HEK293T (cell line): ENCODE measurements at places on chromosomes 13 and 19.

DNA sequence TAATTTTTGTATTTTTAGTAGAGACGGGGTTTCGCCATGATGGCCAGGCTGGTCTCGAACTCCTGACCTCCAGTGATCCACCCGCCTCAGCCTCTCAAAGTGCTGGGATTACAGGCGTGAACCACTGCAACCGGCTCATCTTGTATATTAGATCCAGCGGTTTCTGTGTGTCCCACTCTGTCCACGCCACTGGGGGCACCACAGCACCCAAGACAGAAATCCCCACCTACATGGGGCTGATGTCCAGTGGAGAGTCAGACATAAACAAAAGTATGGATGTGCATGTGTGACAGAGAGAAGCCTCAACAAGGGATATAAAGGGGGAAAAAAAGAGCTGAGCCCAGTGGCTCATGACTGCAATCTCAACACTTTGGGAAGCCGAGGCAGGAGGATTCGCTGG, 65.8 kb upstream of the ADGRE5 start:
- DNase-seq: no peak

DNA sequence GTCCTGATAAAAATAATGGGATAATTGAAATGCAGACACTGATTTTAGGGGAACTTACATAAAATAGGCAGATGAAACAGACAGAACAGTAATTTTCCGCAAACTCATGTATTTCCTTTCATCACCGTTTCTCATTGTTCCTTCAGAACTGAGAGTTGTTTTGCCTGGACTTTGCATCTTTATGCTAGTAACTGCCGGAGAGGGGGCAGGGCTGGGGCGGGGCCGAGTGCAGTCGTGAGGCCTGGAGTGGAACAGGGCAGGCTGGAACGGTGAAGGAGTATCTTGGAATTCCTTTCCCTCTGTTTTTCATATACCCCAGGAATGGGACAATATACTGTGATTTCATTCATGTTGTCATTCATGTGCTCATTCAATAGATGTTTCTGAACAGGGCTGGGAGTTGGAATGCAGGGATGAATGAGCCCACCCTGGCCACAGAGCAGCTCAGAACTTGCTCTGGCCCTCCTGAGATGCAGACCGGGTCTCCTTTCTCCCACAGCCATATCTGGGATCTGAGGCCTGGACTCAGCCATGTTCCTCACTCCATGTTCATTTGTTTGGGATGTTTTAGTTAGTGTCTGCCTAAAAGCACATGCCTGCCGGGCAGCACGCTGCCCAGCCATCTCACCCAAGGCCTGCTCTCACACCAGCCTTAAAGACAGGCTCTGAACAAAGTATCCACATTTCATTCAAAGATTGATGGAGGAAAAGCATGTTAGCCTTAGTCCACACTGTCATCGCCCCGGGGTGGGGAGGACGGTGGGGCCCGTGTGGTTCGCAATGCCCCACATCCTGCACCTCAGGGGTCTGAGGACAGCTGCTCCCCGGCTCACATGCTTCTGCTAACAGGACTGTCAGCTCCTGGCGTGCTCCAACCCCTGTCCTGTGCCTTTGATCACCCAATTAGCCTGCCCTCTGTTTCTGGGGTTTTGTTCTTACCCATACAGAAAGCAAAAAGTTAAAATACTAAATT, 92.9 kb downstream of the SOX1 start:
- no peak for DNase-seq

DNA sequence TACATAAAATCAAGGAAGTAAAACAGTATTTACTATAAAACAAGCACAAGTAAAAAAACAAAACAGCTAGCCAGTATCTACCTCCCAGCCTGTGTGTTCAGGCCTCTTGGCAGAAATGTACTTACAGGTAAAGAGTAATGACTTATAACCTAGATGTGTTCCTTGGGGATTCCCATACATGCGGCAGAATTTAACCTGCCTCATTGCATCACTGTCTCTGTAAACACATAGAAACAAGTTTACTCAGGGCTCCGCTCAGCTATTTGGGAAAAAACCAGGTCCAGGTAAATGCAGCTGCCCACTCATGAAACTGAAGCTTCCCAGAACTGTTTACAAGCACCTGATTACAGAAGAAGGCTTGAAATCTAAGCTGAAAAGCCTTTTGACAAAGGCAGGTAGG, 50.7 kb upstream of the SERP2 start:
- DNase-seq: no peak

DNA sequence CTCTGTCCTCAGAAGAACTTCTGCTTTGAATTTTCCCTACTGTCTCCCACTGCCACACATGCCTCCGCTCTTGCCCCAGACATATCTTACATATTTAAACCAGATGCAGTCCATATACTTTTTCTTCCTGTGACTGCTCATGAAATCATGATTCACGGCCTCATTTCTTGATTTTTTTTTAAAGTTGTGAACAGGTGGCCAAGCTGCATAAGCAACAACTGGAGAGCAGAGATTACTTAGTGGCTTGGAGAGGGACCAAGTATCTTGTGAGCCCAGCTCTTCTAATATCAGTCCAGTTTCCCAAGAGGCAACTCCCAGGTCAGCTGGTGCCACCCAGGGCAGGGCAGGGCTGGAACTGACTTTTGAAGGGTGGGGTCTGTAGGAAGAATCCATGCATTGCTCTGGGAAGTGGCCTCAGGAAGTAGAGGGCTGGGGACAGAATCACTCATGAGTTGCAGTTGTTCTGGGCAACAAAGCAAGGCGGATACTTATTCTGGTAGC, 152.4 kb downstream of the LMO7 start:
- no peak for DNase-seq

GRCh38 chr19:1063909-1064660, 2.9 kb upstream of the ARHGAP45 start:
- DNase-seq: no peak

GRCh38 chr19:38209152-38209551, 14.9 kb downstream of the DPF1 start:
- DNase-seq: no peak

- no peak for DNase-seq
These were observed 656.0 kb downstream of the GPC5 start for GRCh38 chr13:92054389-92054788.

- DNase-seq: no peak
These were observed 54.9 kb upstream of the ATP12A start for GRCh38 chr13:24625331-24625731.

GRCh38 chr13:90272356-90272755, 1075.1 kb upstream of the MIR17HG start:
- no peak for DNase-seq

DNA sequence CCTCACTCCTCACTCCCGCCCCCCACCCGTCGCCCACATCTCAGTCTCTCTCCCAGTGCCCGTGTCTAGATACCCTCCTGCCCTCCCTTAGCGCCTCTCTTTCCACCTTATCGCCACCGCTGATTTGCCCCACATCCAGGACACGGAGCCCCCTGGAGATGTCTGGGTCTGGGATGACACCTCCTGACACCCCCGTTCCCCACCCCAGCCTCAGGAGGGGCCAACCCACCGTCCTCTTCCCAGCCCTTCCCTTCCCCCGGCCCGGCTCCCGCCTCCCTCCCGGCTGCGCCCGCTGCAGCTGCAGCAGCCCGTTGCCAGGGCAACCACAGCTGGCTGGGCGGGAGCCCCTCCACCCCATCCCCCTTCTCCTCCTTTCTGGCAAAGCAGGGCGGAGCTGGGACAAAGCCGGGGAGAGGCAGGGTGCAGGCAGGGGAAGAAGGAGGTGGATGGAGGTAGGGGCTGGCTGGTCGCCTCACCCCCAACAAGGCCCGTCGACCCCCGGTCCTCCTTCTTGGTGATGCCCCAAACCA, 13.5 kb downstream of the DPF1 start:
- DNase-seq: no peak

DNA sequence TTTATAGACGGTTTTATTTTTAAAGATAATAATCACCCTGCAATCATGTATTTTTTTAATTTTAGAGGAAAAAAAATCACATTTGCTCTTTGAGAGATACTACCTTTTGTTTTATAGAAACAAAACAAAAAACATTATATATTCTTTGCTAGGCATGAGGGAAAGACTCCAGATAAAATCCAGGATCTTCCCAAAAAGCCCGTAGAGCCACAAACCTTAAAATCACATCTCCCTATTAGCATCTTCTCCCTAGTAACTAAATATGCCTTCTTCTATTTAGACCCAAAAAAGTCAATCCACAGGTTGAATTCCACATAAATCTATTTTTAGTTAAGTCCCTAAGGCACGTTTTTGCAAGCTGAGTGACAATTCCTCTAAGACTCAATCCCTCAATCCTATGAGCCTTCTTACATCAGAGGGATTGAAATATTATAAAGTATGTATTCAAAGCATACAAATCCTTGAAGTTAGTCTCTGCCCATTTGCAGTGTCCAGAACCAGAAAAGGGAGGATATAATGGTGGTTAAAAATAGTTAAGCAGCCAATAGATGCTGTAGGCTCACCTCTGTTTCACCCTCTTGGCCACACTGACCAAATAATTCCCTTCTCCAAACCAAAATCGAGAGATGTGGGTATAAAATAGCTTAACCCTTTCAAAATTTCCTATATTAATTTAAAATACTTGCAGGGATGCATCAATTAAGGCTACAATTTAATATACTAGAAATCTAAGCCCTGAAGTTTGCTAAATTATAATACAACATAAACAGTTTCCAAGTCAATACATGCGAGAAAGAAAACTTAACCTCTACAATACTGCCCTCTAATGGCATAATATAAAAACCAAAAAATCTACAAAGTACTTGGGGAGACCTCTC, 64.0 kb downstream of the SERP2 start:
- no peak for DNase-seq

GRCh38 chr13:40756042-40756441, 14.9 kb downstream of the MRPS31 start:
- no peak for DNase-seq

- DNase-seq: no peak
These were observed 99.6 kb downstream of the CCNA1 start for GRCh38 chr13:36531746-36532486.

DNA sequence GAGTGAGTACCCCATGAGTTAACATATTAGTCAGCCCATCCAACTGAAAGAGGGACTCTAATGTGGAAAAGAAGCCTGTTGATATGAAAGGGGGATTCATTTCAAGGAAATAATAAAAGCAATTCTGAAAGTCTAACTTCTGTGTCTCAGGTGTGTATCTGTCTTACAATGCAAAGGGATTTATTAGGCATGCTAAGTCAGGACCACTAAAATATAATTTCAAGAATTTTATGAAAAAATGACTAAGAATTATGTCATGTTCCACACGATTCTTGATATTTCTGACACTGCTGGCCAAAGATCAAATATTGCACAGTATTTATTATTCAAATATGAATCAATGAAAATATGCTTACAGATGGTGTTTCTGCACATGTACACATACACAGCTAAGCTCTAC, 130.8 kb downstream of the KLF12 start:
- DNase-seq: no peak

GRCh38 chr13:114049026-114049425, 75.2 kb upstream of the C13orf46 start:
- DNase-seq: no peak

DNA sequence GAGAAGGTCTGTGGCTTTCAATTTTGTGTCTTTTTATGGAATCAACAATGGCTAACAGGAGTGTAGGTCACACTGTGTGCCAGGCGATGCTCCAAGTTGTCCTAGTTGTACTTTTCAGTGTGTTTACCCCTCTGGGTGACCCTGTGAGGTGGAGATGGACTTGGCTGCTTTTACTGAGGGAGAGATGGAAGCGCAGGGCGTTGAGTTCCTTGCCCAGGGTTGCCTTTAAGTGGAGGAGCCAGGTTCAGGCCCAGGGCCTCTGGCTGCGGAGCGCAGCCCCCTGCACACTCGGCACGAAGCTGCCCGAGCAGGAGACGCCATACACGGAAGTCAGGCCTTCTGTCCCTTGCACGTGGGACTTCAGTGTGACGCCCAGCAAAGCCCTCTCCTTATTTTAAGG, 112.8 kb downstream of the RAB20 start:
- DNase-seq: no peak

DNA sequence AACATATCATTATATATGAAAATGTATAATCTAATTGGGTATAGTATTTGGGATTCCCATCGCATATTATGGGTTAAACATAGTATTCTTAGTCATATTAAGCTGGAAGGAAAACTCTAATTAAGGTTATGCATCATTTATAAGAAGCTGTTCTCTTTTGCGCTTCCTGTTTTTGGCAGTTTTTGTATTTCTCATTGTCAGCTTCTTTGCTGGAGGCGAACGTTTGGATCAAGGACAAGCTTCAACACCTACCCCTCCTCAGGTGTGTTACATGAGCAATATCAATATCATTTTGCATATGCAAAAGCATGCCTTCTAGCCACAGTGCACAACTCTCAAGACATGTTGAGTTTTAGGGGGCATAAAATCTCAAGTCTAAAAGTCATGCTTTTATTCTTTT, 439.8 kb downstream of the TDRD3 start:
- DNase-seq: no peak

DNA sequence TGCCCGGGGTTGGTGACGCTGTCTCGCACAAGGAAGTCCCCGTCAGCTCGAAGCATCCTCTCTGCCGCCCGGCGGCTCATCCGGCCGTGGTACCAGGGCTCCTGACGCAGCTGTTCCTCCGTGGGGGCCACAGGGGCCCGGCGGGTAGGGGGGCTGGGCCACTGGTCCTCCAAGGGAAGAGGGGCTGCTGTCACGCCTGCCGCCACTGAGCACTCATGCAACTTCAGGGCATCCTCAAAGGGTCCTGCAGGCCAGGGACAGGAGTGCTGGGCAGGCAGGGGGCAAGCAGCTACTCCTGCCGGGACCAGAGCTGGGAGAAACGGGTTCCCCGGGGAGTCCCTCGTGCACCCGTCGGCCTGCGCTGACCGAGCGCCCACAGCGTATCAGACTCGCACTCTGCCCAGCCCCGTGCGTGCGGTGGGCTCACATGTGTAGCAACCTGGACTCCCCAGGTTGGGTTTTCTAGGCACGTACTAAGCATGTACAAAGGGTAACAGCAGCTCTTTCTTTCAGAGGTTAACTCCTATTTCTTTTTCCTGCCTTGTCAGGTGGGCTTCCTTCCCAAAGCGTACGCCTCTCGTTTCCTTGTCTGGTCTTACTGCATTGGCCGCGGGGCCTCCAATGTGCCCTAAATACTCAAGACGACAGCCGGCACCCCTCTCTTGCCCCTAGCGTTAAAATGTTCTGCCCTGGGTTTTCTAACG, 13.4 kb upstream of the C2CD4C start:
- no peak for DNase-seq
